Caco-2 (cell line): ENCODE measurements at places on chromosomes 12 and 14.

DNA sequence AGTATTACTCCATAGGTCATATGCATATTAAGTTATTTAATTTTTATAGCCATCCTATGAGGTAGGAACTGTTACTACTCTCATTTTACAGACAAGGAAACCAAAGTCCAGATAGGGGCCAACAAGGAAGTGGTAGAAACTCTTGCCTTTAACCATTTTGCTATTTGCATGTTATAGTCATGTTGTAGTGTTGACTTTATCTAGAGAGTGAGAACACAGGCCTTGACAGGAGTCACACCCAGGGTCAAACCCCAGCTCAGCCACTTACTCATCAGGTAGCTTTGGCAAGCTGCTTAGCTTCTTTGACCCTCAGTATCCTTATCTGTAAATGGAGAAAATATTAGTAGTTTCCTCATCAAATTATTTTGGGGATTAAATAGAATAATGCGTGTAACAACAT, 156.2 kb downstream of the CAND1 start:
- no peak for DNase-seq

- no peak for DNase-seq
Observed at GRCh38 chr14:53496668-53497067, 343.5 kb upstream of the DDHD1 start.

DNA sequence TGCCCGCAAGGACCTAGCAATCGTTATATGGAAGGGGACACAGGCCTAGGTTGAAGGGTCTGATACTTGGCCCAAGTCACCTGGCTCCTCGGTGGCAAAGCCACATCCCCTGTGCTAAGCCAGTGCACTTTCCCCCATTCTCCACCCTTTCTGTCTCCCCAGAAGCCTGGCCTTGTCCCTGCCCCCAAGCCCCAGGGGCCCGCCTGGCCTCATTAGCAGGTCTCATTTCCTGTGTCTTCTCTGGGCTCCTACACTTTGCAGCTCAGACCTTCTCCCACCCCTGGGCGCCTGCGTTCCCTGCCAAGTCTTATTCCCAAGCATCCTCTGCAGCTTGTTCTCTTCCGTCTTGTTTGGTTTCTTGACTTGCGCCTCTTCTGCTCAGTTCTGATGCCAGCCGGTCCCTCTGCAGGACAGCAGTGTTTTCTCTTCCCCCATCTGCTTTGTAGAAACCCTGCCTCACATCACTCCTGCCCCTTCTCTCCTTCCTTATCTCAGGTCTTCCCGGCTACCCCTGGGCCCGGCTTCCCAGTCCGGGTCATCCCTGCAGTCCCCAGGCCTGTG, 66.7 kb downstream of the SLC24A4 start:
- no peak for DNase-seq

- no peak for DNase-seq
Observed at GRCh38 chr14:24270537-24271133, 762 bp downstream of the RABGGTA start.

- no peak for DNase-seq
Observed at GRCh38 chr12:70890895-70891832, 29.4 kb downstream of the PTPRR start.

- no peak for DNase-seq
Observed at GRCh38 chr12:15427913-15428312, 105.6 kb downstream of the PTPRO start.
